ENCODE measurements at places on chromosomes 3 and 15.

DNA sequence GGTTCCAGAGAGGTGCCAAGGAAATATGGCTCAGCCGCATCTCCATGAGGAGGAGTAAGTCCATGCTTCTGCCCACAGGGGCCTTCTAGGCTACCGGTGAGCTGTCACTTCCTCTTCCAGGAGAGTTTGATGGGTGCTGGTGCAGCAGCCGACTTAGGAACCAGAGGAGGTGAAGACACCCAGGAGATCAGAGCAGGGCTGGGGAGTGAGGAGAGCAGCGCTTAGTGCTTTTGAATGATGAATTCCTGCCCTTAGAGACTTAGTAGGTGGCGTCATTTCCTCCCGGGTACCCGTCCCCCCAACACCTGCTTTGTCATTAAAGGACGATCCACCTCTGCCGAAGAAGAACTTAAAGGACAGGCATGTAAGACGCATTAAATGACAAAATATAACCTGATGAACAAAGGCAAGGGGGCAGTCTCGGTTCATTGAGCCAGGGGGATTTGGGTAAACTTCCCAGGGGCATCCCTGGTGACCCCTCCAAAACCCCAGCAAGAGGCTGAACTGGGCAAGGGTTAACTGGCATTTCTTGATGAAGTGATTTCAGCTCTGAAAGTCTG lies 67.6 kb downstream of the HES1 start:
- no peak for DNase-seq

DNA sequence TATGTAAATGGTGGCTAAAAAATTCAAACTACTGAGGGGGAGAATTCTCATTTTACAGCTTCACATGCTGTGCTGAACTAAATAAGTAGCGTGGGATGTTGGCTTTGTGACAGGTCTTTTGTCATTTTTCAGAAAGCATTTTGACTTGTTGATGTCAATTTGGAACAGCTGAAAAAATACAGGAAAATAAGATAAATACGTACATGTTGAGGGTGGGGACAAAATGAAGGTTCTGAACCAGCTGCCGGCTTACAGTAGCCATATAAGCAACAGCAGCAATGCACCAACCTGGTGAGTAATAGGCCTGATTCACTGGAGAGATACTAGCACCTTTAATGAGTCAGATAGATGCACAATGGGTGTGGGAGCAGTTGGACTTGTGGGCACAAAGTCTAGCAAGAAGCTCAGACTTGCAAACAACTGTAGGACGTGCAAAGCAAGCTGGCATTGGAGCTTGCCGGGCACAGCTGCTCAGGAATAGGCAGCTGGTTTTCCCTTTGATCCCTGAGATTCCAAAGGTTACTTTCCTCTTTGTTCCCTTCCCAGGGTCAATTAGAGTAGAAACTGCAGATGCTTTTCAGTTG lies 12.9 kb downstream of the B3GNT5 start:
- DNase-seq, result no peak

- peak; percentile 17 for DNase-seq
Measured at GRCh38 chr3:15815696-15816095, 17.9 kb upstream of the ANKRD28 start.

- DNase-seq, result peak; percentile 29
Measured at GRCh38 chr3:159884661-159885402, 103.8 kb upstream of the IL12A start.

GRCh38 chr3:69309814-69310213 lies 76.1 kb downstream of the FRMD4B start:
- DNase-seq, result no peak

DNA sequence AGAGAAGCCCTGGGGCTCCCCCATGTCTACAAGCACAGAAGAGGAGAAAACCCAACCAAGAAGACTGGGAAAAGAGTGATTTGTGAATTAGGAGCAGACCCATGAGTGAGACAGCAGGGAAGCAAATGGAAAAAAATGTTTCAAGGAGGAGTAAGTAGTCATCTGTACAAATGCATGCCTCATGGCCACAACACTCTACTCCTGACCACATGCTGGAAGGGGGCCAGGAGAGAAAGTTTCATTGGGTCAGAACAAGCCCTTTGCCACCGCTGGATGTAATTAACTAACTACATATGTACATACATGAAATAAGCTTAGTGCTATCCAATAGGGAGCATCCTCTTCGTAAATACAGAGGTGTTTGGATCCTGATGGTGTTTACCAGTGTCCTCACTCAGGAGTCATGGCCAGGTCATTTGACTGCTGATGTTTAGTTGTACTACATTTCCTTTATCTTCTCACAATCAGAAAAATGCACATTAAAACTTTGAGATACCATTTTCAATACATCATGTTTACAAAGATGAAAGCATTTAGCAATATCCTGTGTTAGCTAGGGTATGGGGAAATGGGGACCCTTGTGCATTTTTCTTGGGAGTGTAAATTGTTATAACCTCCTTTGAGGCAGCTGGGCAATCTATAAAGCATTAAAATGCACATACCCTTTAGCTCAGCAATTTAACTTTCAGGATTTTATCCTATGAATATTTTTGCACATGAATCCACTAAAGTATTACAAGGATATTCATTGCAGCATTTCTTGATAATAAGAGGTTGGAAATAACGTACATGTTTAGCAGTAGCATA lies 27.1 kb downstream of the CLRN1 start:
- DNase-seq, result no peak

DNA sequence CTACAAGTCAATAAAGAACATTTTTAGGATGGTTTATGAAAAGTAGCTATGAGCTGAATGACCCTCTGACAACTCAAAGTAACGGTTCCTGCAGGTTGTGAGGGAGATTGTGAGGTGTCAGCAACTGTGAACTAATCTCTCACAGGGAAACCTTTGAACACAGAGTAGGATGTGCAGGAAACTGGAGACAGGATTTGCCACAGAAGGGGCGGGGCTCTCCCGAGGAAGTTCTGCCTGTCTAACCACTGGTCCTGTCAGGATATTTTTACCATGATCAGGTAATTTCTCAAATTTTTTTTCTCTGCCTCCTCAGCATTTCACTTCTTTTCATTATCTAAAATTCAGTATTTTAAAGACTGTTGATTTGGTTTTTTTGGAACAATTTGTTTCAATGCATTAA lies 33.3 kb downstream of the LEO1 start:
- DNase-seq, result no peak

DNA sequence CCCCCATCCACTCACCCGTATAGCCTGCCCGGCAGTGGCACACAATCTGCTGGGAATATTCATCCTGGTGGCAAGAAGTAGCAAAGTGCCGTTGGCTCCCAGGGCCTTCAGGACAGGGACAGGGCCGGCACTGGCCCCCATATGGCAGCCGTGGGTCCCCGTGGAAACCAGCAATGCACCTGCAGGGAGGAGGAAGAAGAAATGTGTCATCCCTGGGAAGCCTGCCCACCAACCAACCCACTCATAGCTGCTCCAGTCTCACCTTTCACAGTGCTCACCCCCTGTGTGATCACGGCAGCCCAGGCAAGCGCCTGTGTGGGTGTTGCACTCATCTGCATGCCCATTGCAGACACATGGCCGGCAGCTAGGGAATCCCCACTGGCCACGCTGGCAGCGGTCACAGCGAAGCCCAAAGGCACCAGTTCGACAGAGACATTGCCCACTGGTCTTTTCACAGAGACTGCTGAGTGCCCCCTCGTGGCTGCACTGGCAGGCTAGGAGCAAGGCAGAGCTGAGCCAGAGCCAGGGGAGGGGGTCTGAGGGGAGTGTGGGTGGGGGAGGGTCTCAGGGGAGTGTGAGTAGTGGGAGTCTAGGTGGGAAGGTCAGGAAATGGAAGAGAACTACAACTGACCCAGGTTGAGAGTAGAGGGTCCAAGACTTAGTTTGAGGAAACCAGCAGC lies 4.5 kb upstream of the USP19 start:
- no peak for DNase-seq

- DNase-seq, result no peak
Measured at GRCh38 chr3:145055375-145056076, 1083.9 kb downstream of the DIPK2A start.

- no peak for DNase-seq
Measured at GRCh38 chr3:149464542-149465328, 9.8 kb upstream of the TM4SF4 start.
